ENCODE measurements at places on chromosomes 16 and 17.

DNA sequence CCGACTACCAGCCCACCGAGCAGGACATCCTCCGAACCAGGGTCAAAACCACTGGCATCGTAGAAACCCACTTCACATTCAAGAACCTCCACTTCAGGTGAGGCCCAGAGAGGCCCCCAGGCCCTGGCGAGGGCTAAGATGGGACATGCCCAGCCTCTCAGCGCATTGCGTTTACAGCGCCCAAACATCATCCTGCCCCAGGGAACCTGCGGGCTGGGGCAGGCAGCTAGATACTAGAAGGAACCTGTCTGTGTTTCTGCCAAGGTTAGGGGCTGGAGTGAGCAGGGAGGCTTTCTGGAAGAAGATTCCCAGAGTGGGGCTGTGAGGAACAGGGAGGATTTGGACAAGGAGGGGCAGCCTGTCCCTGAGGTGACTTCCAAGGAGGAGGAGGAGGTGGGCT is 90.6 kb downstream of the AMFR start:
- no peak for DNase-seq

DNA sequence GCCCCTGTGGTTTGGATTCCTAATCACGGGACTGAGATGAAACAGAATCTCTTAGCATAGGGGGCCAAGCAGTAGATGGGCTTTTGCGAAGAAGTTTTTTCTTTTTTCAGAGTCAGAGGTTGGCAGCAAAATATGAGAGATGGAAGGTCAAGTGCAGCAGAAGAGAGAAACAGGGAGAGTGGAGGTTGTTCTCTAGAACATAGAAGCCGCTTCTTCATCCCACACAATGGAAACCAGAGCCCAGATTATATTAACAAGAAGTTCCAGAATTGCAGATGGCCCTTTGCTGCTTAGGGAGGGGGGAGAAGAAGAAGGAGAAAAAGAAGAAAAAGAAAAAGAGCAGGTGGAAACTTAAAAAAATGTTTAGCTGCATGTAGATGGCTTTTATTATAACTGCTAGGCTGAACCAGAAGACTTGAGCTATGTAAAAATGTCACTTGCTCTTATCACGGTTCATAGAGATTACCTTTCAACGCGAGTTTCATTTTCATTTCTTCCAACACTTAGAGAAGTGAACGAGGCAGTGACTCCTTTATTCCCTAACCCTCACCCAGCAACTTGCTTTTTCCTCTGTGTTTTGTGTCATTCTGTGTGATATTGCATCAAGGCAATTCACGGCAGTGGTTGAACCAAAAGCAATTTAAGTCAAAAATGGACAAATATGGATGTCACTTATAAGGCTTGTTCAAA is 737.5 kb downstream of the WWOX start:
- DNase-seq, result no peak

- DNase-seq, result peak; percentile 81
Observed at GRCh38 chr17:1055751-1056645, 59.1 kb downstream of the TIMM22 start.

DNA sequence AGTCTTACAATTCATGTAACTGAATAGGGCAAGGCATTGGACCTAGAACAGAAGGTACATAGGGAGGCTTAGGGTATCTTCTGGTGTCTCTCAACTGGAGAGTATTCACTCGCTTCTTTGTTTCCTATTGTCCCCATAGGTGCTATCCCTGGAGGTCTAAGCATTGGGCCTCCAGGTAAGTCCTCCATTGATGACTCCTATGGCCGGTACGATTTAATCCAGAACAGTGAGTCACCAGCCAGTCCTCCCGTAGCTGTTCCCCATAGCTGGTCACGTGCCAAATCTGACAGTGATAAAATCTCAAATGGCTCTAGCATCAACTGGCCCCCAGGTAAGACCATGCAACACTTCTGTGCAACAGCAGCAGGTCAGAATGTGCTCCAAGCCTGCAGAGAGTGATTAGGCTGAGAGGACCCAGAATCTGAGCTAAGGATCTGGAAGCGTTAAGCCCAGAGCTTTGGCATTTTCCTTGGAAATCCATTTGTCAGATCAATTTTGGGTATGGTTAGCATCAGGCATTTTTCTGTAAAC is 35.7 kb downstream of the TMC6 start:
- DNase-seq, result no peak

- no peak for DNase-seq
Observed at GRCh38 chr17:19022128-19022527, 17.6 kb upstream of the FAM83G start.

DNA sequence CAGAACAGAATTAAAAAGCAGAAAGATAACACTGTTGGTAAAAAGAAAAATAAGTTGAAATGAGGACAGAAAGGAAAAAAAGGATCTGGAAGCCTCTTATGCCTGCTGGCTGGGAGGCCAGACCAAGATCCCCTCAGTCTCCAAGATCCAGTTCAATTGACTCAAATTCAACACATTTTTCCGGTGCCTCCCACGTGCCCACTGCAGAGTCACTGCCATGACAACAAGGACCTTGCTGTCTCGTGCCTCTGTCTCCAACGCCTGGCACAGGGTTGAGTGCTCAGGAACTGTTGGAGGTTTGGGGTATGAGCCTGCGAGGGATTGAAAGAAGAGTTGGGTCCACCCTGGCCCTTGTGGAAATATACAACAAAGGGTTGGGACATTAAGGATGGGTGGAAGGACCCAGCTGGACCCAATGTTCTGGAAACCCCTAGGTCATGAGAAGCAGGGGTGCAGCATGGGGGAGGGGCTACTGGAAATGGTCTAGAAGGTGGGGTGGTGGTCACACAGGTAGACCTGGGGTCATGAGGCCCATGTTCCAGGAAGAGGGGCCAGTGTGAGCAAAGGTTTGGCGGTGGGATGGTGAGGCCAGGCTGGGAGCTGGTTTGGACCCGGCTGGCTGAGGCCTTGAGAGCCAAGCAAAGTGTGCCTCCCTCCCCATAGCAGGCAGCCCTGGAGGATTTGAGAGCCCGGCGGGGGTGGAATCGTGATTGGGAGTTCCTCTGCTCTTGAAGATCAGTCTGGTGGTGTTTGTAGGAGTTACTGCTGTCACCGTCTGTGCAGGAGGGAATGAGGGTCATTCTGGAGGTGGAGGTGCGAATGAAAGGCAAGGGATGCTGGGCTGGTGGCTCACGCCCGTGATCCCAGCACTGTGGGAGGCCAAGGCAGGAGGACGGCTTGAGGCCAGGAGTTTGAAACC is 1.3 kb downstream of the IL34 start:
- DNase-seq, result no peak

DNA sequence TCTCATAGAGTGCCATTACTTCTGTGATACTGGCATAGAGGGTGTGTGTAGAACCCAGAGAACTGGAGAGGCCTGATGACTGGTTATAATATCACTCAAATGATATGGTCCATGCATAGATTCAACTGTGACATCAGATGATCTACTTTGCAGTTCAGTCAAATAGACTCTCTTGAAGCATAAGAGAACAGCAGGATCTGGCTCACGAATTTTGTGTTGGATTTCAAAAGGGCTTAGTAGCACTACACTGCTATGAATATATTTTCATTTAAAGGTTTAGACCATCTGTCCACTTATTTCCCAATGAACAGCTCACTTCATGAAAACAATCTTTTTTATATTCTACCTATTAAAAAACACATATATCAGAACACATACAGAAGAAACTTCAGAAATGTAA is 119.7 kb downstream of the KIF2B start:
- no peak for DNase-seq

- DNase-seq, result no peak
Observed at GRCh38 chr16:56970934-56971767, 9.4 kb downstream of the CETP start.

DNA sequence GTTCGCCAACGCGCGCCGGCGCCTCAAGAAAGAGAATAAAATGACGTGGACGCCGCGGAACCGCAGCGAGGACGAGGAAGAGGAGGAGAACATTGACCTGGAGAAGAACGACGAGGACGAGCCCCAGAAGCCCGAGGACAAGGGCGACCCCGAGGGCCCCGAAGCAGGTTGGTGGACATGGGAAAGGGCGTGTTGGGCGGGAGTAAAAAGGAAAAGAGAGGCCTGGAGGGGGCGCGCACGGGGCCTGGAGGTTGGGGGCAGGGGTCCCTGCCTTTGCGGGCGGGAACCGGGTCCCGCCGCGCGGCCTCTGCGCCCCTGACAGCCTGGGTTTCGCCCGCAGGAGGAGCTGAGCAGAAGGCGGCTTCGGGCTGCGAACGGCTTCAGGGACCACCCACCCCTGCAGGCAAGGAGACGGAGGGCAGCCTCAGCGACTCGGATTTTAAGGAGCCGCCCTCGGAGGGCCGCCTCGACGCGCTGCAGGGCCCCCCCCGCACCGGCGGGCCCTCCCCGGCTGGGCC is 2.1 kb downstream of the IRX5 start:
- DNase-seq, result no peak
